ENCODE measurements at places on chromosomes 3 and 15.
A peak's percentile ranks its signal among the peaks of the same experiment; 100 is the strongest.

GRCh38 chr3:93924491-93924890 lies 49.2 kb downstream of the PROS1 start:
- DNase-seq = no peak

- DNase-seq = no peak
Measured at GRCh38 chr15:24054547-24055245, 367.6 kb upstream of the NDN start.

DNA sequence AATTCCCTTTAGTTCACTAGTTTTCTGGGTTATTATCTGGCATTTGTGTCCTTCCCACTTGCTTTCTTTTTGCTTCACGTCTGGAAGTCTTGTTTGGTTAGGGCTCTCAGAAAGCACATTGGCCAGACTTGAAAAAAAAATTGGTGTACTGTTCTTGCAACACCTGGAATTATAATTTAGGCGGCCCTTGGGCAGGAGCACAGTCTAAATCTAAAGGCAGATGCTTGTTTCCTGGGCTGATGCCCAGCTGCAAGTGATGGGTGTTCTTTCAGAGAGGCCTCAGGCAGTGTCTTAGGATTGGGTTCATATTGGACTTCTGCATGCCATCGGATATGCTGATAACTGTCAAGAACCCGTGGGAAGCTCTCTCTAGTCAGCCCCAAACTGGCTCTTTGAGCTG lies 521.5 kb downstream of the PDCD6IP start:
- no peak for DNase-seq

GRCh38 chr3:13316603-13317002 lies 103.5 kb downstream of the NUP210 start:
- no peak for DNase-seq

- DNase-seq = no peak
Measured at GRCh38 chr3:50551054-50551659, 16.4 kb downstream of the C3orf18 start.

DNA sequence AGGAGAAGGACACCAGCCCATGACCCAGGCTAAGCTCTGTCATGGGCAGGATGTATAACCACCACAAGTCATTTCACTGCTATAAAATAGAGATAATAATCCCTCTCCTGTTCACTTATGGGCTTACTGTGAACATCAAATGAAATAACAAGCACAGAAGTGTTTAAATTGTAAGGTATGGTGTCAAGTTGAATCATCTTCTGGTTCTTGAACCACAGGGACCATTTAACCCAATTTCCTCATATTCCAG lies 44.3 kb upstream of the TLE3 start:
- no peak for DNase-seq

GRCh38 chr3:189982321-189982945 lies 138.3 kb downstream of the P3H2 start:
- peak; percentile 26 for DNase-seq
